NCI-H2081 treated with DMSO at 0.1 percent for 48 hours (cell line): ENCODE measurements at places on chromosomes 12 and 14.

DNA sequence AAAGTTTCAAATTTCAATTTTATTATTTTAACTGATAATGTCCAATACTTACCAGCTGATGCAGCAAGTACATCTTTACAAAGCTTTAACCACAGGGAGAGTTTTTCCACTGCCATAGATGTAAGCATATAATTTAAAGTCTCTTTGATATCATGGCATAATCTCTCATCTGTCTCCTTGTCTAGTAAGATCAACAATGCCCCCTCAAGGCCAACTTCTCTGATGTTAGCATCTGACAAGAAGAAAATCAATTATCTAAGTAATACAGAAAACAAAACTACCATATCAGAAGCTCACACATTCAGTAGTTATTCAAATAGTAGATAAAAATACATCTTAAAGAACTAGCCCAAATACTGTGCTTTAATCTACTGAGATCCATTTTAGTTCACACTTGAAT is 94.2 kb downstream of the HEATR5A start:
- DNase-seq = no peak

- DNase-seq = no peak
Observed at GRCh38 chr14:41404126-41404525, 202.6 kb upstream of the LRFN5 start.

- no peak for DNase-seq
Observed at GRCh38 chr14:72333357-72333756, 401.1 kb downstream of the RGS6 start.

- DNase-seq = no peak
Observed at GRCh38 chr14:51119411-51120051, 24.6 kb upstream of the TRIM9 start.

GRCh38 chr14:41047763-41048162 is 558.9 kb upstream of the LRFN5 start:
- no peak for DNase-seq
